ENCODE measurements at places on chromosomes 3 and 15.

GRCh38 chr15:83843471-83843871 is 189.5 kb downstream of the ADAMTSL3 start:
- DNase-seq = no peak

- no peak for DNase-seq
Observed at GRCh38 chr3:162525066-162525742, 1028.6 kb downstream of the OTOL1 start.

- no peak for DNase-seq
Observed at GRCh38 chr3:62252438-62253157, 120.8 kb downstream of the FEZF2 start.

- DNase-seq = no peak
Observed at GRCh38 chr15:64066451-64066850, 20.2 kb upstream of the DAPK2 start.

- no peak for DNase-seq
Observed at GRCh38 chr3:128734523-128735189, 8.7 kb downstream of the RAB7A start.

Data from CD8-positive, alpha-beta T cell (primary cell).